ENCODE measurements at places on chromosomes 1 and 21.

DNA sequence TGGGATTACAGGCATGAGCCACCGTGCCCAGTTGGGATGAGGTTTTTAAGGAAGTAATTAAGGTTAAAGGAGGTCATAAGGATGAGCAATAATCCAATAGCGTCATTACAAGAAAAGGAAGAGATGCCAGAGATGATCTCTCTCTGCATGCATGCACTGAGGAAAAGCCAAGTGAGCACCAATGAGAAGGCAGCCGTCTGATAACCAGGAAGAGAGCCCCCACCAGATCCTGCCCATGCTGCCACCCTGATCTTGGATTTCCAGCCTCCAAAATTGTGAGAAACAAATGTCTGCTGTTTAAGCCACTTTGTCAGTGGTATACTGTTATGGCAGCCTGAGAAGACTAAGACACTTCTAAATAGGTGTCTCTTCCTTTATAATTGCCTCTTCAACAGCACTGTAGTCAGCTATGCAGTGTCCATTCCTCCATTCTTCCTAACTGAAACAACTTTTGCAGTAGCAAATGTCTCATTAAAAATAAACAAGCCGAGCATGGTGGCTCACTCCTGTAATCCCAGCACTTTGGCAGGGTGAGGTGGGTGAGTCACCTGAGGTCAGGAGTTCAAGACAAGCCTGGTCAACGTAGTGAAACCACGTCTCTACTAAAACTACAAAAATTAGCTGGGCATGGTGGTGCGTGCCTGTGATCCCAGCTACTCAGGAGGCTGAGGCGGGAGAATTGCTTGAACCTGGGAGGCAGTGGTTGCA, 216.2 kb upstream of the RUNX1 start:
- peak; percentile 66 for DNase-seq

DNA sequence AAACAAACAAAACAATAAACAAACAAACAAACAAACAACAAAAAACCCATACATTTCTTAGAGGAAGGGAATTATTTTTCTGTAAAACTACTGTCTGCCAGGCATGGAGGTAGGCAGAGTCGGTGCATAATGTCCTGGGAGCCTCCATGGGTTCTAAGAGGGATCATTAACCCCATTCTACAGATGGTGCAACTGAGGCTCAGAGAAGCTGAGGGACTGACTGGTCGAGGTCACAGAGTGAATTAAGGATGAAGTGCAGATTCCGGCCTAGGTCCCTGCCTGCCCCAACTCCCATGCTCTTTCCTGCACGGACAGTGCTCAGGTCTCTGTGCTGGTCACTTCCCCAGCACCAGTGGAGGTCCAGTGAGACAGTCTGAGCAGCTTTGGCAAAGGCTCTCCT, 15.8 kb upstream of the WNT4 start:
- DNase-seq, result no peak

GRCh38 chr1:97200595-97200994, 479.0 kb downstream of the PTBP2 start:
- no peak for DNase-seq

DNA sequence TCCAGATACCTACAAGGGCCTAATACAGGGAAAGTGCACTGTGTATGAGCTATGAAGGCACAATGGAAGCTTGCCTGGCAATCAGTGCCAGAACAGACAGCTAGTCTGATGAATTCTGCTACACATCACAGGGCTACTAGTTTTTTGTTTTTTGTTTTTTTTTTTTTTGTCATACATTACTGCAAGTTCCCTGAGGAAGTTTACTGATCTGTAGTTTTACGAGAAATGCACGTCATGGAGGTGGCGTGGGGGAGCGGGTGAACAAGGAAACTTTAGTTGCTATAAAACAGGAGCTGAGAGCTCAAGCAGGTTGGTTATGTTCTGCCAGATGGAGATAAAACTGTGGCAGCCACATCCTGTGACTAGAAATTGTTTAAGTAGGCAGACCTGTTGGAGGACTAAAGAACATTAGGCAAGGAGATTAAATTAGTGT, 17.7 kb downstream of the PTPRC start:
- no peak for DNase-seq

GRCh38 chr1:88648706-88649105, 35.4 kb upstream of the PKN2 start:
- no peak for DNase-seq

- DNase-seq, result no peak
These were observed 44.0 kb downstream of the TRAF5 start for GRCh38 chr1:211370669-211371068.

- no peak for DNase-seq
These were observed 35.4 kb downstream of the RSPH1 start for GRCh38 chr21:42460391-42461184.

GRCh38 chr1:208089761-208090370, 154.3 kb downstream of the PLXNA2 start:
- DNase-seq, result no peak

- no peak for DNase-seq
These were observed 2.3 kb downstream of the NR5A2 start for GRCh38 chr1:200029822-200030152.

- DNase-seq, result no peak
These were observed 3.1 kb downstream of the TSSK3 start for GRCh38 chr1:32365445-32365844.

DNA sequence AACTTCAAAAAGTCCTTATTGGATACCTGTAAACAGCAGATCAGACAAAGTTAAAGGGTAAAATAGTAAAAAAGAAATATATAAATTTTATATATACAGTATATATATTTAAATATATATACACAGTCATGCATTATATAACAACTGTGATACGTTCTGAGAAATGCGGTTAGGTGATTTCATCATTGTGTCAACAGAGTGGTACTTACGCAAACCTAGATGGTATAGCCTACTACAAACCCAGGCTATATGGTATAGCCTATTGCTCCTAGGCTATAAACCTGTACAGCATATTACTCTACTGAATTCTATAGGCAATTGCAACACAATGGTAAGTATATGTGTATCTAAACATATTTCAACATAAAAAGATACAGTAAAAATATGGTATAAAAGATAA, 222.7 kb downstream of the NUF2 start:
- DNase-seq, result no peak

GRCh38 chr1:16017461-16018303, at the start of gene HSPB7:
TSS of gene HSPB7 (minus strand) at chr1:16018043. CDS start at chr1:16017963, 80 bp downstream.
- peak; percentile 53 for DNase-seq

DNA sequence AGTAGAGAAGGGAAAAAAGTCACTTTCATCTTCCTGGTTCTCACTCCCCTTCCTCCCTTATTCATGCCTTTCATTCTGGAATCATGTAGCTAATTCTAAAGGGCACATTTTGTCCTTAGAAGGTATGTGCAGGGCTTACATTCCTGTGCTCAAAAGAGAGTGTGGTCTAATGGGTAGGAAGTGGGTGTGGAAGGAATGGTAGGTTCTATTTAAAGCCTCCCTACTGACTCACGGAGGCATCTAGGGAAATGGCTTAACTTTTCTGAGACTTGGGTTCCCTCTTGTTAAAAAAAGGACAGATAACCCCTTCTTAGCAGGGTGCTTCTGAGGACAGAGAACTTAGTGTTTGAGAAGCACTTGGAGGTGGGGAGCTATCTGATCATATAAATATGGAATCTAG, 249.3 kb upstream of the DUSP10 start:
- peak; percentile 32 for DNase-seq

DNA sequence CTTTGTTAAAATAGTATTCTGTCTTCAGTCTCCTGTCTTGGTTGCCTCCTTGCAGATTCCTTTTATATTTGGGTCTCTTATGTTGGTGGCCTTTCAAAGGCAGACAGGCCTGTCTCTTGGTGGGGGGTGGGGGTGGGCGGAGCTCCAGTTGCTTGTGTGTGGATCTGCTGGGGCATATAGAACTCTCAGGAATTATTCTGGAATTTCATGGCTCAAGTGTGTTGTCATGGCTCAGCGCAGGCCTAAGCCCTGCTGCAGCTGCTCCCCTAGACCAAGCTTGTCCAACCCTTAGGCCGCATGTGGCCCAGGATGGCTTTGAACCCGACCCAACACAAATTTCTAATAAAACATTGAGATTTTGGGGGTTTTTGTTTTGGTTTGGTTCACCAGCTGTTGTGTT, 8.0 kb downstream of the C1orf35 start:
- no peak for DNase-seq

GRCh38 chr1:93518516-93518915, 70.6 kb downstream of the FNBP1L start:
- no peak for DNase-seq

- peak; percentile 8 for DNase-seq
These were observed 55.8 kb downstream of the TRIM33 start for GRCh38 chr1:114455102-114455785.

- DNase-seq, result no peak
These were observed 44.5 kb downstream of the TAS1R2 start for GRCh38 chr1:18814874-18815531.

- DNase-seq, result no peak
These were observed 10.4 kb downstream of the MTHFR start for GRCh38 chr1:11795238-11795890.

DNA sequence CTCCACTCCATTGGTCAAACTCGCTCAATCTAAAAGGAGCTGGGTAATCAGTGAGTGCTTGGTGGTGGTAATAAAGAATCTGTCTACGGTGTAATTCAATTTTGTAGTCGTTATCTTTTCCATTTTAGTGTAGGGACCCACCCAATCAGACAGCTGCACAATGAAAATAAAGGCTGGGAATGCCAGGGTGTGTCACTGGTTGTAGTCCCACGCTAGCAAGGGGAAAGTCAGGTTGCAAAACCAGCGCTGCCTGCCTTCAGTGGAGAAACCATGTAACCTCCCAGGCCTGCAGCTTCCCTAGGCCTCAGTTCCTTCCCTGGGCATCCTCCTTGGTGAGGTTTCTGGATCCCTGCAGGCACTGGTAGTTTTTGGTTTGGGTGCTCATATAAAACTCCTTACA, 49.4 kb upstream of the PPP2R5A start:
- no peak for DNase-seq

GRCh38 chr1:156746406-156746727, 5.1 kb downstream of the HDGF start:
- DNase-seq, result no peak
